ENCODE measurements at places on chromosomes 3 and 15. TPM values are rescaled to one million over a fixed set of nuclear protein-coding genes. Genes with fewer than 3 reads are reported as not detected.
A peak's percentile ranks its signal among the peaks of the same experiment; 100 is the strongest.

DNA sequence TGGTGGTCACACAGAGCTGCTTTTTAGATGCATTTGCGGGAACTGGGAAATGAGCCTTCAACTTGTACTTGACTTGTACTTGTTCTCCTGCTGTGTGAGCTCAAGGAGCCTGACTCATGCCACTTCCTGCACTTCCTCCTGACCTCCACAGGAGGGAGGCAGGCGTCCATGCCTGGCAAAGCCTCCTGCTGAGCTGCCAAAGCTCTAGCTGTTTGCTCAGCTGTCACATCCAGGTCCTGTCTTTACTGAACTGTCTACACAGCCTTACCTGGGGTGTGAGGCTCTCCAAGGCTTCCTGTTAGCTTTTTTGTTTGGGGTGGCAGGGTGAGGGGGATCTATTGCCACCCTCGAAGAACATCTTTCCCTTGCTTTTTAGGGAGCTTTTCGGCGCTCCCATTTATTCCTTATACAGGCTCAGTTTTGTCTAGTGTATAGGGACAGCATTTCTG is 6.4 kb downstream of the THPO start:
- DNase-seq = peak; percentile 84

EMC7 gene
- total RNA-seq = 79.6 TPM

MCTP2 gene
- 0.15 TPM for total RNA-seq

- no peak for DNase-seq
Observed at GRCh38 chr3:63914312-63914711, 2.1 kb upstream of the SCAANT1 start.

SOX14 gene
- not detected for total RNA-seq

FAM174B gene
- total RNA-seq = 30.7 TPM

ARGFX gene
- total RNA-seq = not detected

GHSR gene
- not detected for total RNA-seq

- no peak for DNase-seq
Observed at GRCh38 chr15:78323693-78324092, 16.5 kb upstream of the CRABP1 start.

PLA2G4E gene
- not detected for total RNA-seq

- DNase-seq = no peak
Observed at GRCh38 chr3:55813268-55814097, 326.4 kb upstream of the WNT5A start.

DNA sequence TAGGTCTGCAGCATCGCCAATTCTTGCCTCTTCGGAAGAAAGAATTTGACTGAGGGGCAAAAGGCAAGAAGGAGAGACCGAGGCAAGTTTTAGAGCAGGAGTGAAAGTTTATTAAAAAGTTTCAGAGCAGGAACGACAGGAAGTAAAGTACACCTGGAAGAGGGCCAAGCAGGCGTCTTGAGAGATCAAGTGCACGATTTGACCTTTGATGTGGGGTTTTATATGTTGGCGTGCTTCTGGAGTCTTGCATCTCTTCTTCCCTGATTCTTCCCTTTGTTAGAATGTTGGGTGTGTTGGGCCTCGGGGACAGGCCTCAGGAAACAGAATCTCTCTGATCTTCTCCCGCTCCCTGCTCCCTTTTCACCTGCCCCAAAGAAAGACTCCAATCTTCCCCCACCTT is 40.6 kb upstream of the FLNB start:
- no peak for DNase-seq

DNA sequence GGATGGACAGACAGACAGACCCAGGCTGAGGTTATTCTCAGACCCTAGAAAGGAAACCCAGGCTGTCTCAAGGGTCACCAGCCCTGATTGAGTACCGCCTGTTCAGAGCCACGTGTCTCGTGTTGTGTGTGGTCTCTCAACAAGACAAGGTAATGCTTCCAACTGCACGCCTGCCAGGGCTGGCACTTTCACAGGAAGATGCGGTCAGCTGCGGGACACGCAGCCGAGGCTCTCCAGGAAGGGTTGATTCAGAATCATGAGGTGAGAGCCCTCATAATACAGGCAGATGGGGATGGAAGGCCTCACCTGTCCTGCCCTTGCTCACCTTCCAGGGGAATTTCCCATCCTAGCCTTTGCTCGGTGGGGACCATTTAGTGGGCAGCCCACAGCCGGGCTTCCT is 81.4 kb downstream of the TOP2B start:
- DNase-seq = no peak

- DNase-seq = no peak
Observed at GRCh38 chr3:99503350-99503749, 135.0 kb upstream of the COL8A1 start.

FAM107A gene
- 0.08 TPM for total RNA-seq

GOLGA6L1 gene
- total RNA-seq = not detected

DNA sequence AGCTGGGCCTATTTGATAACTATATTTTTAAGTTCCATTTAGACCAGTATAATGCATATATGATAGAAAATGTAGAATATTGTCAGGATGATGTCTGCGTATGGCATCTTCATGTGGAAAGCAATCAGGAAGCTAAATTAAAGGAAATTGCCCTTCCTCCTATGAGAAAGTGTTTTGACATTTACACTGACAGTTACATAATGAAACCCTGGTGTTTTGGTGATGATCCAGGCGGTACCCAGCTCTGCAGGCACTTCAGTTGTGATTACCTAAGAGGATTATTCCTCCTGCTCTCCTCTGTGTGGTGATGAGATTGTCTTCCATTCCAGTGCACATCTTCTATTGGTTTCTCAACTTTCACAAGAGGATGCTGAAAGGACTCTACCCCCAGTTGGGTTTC is 126.5 kb upstream of the MITF start:
- DNase-seq = no peak

GRCh38 chr15:64547275-64547674 is 86.9 kb downstream of the ZNF609 start:
- DNase-seq = no peak

Data from Panc1 (cell line).